Head of caudate nucleus (tissue), 42 donors: ENCODE measurements at places on chromosomes 16 and 17.

DNA sequence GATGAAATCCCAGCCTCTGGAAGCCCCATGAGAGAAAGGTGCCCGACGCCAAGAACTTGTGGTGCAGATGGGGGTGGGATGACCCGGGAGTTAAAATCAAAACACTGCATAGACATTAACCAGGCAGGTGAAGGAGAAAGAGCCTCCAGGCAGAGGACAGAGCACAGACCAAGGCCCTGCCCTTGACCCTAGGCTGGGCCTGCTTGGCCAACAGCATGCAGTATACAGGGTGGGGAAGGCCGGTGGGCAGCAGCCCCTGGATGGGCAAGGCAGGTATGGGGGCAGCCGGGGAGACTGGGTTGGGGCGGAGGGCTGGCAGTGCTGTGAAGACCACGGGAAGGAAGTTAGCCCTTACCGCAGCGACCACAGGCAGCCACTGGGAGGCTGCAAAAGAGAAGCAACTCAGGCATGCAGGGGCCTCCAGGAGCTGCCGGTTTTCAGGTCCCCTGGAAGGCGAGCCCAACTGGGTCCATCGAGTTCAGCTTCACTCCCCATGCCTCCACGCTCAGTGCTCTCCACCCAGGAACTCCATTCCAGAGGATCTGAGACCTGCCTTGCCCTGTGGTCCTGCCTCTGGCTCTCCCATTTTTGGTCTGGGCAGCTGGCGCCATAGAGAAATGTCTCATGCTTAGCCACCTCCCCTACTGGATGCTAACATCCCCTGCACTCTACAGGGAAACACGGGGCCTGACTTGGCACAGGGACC is 81.2 kb downstream of the C16orf95 start:
- no peak for DNase-seq

- DNase-seq, result no peak
Measured at GRCh38 chr16:53952215-53953208, 248.6 kb downstream of the FTO start.

GRCh38 chr17:42681976-42682721 is at the start of gene CNTNAP1:
Gene CNTNAP1, plus strand, starts transcription at chr17:42682531. Its CDS starts 299 bp downstream, at chr17:42682830.
- DNase-seq, result peak; percentile 63

GRCh38 chr17:7589891-7590691 is at the start of gene SOX15:
Gene SOX15, minus strand, starts transcription at chr17:7590094. Its CDS starts 418 bp downstream, at chr17:7589676.
- no peak for DNase-seq

- DNase-seq, result no peak
Measured at GRCh38 chr17:37774504-37774903, 29.6 kb upstream of the HNF1B start.
